ENCODE measurements at places on chromosomes 7 and 10.

DNA sequence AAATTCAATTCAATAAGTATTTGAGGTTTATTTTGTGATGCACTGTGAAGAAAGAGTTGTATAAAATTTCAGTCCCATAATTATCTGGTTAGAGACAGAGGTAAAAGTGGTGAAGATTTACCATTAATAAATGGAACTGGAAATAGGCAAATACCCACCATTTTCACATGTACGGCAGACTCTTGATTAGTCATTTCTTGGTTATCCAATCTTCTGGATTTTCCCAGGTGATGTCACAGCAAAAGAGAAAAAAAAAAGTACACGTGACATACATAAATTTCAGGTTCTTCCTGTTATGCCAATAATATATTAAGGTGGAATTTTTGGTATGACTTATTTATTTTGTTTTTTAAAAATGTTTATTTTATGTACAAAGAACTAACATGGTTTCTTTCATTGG lies 26.8 kb downstream of the NT5C3A start:
- no peak for DNase-seq

DNA sequence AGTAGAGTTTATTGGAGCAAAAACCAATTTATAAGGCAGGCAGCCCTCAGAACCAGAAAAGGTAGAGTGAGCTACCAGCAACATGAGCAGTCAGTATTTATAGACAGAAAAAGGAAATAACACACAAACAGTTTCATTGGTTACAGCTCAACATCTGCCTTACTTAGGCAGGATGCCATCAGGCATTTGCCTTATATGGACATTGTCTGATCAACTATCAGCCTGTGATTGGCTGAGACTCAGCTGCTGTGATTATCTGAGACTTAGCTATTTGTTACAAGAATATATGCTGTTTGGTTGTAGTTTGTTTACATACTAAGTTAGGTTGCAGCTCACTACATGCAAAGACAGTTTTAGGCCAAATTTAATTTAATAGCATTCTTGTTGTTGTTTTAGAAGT lies 60.4 kb upstream of the CDK1 start:
- no peak for DNase-seq

GRCh38 chr10:21487416-21488180 lies 37.9 kb downstream of the SKIDA1 start:
- DNase-seq, result no peak

- DNase-seq, result no peak
Measured at GRCh38 chr10:76719006-76719405, 918.6 kb downstream of the KCNMA1 start.

- DNase-seq, result no peak
Measured at GRCh38 chr7:54560723-54561122, 18.5 kb downstream of the VSTM2A start.

GRCh38 chr10:63416376-63416775 lies 49.4 kb downstream of the JMJD1C start:
- DNase-seq, result no peak

GRCh38 chr10:61960396-61961120 lies 59.1 kb downstream of the ARID5B start:
- no peak for DNase-seq

GRCh38 chr7:2920956-2921652 lies 77.0 kb upstream of the GNA12 start:
- no peak for DNase-seq

DNA sequence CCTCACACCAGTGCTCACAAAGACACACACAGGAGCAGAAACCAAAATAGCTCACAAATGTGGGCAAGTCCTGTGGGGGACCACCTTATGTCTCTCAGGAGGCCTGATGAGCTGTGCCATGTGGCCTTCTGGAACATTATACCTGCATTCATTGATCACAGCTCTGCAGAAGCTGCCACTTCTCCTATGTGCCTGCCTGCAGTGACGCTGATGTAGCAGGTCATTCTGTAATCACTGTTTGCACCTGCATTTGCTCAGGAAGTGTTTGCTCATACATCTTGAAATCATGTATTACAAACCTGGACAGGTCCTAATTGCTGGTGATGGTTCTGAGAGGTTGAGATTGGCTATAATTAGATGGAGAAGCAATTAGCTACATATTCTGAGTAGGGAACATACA lies 310.2 kb downstream of the AUTS2 start:
- no peak for DNase-seq

GRCh38 chr7:20224025-20224424 lies 6.8 kb upstream of the MACC1 start:
- no peak for DNase-seq

DNA sequence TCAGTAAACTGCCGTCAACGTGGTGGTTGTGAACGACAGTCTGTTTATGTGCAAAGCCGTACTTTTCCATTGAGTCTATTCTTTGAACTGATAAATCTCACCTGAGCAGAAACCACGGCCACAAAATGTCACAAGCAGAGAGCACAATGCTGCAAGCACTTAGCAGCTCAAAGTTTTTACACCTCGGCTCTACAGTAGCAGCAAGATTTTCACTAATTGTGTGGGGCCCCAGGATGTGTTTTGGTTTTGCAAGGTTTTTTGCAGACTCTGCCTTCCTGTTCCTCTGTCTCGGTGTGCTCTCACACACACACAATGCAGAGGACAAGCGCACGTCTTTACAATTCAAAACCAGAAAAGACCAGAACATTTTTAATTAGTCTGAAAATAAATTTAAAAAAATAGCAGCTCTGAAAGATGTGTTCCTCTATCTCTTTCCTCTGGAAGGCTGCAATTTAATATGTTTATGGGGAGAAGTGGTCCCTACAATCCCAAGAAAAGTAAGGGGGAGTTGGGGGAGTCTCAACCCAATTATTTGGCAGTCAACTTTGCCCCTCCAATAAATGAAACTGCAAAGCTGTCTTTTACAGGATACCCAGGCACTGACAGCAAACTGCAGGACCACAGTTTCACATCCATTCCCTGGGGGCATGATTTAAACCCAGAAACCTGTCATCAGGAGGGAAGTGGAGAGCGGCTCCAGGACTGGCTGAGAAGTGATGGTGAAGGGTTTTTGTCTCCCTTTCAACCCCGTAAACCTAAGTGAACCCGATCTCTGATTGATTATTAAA lies 73.8 kb upstream of the SFMBT2 start:
- no peak for DNase-seq

- no peak for DNase-seq
Measured at GRCh38 chr7:115662676-115663075, 367.9 kb downstream of the TFEC start.

GRCh38 chr10:98673171-98673782 lies 226.5 kb upstream of the HPS1 start:
- peak; percentile 30 for DNase-seq

DNA sequence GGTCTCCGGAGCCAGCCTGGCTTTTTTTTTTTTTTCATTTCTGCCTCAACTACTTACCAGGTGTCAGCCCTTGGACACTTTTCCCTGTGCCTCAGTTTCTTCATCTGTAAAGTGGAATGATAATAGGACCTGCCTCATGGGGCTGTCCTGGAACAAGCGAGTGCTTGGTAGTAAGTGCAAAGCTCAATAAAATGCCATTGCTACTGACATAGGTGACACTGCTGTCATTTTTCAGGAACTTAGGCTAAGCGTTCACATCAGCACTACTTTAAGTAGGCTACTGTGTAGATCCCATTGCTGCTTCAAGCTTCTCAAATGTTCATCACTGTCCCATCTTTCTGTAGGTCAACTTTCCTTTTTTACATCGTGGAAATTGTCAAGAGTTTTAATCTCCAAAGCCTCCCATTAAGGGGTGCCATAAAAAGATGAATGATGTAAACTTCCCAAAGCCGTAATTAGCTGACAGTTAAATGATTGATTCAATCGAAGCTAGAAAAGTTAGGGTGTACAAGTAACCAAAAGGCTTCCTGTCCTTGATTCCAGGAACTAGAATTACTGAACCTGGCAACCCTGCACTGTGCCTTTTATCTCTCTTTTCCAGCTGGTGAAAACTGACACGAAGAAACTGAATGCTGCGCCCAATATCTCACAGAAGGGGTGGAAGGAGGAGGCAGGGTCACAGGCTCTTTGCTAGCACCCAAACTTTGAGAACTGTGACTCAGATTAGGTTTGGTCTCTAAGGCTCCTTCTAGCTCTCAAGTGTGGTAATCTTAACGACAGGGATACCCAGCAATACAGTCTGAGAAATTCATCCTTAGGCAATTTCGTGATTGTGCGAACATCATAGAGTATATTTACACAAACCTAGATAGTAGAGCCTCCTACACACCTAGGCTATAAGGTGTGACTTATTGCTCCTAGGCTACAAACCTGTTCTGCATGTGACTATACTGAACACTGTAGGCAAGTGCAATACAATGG lies 861 bp upstream of the USP6NL start:
- no peak for DNase-seq

DNA sequence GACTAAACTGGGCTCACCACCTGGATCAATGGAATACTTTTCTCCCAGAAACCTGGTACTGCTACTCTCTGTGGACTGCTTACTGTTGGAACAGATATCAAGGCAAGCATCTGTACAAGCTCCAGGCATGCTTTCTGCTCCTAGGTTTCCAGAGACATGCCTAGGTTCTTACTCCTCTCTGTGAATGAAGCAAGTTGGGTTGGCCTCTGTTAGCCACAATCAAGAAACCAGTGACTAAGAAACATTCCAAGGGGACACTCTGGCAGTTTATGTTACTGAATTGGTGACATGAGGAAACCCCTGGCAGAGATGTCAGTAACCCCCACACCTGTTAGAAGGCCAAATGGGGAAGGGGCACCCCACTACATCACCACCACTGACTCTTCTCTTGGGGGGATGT lies 121.9 kb downstream of the GFRA1 start:
- DNase-seq, result no peak

GRCh38 chr10:29611781-29612381 lies 22.9 kb downstream of the SVIL start:
- DNase-seq, result no peak

DNA sequence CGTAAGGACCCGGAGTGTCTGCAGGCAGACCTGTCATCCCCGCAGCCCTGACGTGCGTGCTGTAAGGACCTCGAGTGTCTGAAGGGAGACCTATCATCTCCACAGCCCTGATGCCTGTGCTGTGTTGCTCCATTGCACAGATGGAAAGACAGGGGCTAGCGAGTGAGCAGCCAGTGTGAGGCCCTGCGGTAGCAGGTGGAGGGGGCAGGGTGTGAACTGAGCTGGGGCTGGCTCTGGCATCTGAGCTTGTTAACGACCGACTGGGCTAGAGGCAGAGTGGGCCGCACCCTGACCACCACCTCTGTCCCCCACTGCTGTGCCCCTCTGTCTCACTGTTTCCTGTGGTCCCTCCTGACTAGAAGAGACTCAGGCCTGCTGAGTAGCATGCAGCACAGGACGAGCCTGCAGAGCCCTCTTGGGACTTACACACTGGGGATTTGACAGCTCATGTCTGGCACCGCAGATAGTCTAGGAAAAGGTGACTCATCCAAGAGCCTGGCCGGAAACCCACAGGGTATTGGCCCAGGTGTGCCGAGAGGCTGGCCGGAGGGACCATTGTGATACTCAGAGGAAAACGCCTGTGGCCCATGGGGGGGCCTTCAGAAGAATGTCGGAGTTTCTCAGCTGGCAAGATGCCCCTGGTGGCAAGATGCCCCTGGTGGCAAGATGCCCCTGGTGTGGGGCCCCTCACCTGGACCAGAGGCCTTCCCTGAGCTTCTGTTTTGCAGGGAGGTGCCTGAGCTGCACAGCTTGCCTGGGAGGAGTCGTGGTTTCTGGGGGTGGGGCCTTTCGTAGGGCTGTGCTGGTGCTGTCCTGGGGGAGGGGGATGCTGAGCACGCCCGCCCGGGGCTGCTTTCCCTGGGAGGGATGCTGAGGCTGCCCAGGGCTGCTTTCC lies 34.3 kb downstream of the INPP5A start:
- DNase-seq, result no peak

All from BJ (cell line).